Activated CD8-positive, alpha-beta T cell treated with anti-CD3 and anti-CD28 coated beads, Interleukin-2, amount 10 ng/mL, durations not matched to agents 7 days and 5 days (primary cell): ENCODE measurements at places on chromosomes 12 and 14. TPM values are rescaled to one million over a fixed set of nuclear protein-coding genes. Genes with fewer than 3 reads are reported as not detected.

Gene MGAT4C
- not detected for total RNA-seq

Gene MAP1LC3B2
- total RNA-seq: 1.7 TPM

Gene HAL
- total RNA-seq: 0.63 TPM

Gene AVPR1A
- total RNA-seq: not detected

Gene WNT1
- total RNA-seq: 0.81 TPM

Gene VPS33A
- 22.0 TPM for total RNA-seq

Gene TEX52
- 0.29 TPM for total RNA-seq

Gene SMOC1
- total RNA-seq: not detected

Gene GSC
- not detected for total RNA-seq

Gene HNF1A
- not detected for total RNA-seq

Gene MYG1
- total RNA-seq: 56.9 TPM
